Frontal cortex (tissue), 4 donors: ENCODE measurements at places on chromosomes 1 and 21. TPM values are rescaled to one million over a fixed set of nuclear protein-coding genes. Genes with fewer than 3 reads are reported as not detected.

The APCS gene
- not detected for total RNA-seq

The TFF2 gene
- not detected for total RNA-seq

DNA sequence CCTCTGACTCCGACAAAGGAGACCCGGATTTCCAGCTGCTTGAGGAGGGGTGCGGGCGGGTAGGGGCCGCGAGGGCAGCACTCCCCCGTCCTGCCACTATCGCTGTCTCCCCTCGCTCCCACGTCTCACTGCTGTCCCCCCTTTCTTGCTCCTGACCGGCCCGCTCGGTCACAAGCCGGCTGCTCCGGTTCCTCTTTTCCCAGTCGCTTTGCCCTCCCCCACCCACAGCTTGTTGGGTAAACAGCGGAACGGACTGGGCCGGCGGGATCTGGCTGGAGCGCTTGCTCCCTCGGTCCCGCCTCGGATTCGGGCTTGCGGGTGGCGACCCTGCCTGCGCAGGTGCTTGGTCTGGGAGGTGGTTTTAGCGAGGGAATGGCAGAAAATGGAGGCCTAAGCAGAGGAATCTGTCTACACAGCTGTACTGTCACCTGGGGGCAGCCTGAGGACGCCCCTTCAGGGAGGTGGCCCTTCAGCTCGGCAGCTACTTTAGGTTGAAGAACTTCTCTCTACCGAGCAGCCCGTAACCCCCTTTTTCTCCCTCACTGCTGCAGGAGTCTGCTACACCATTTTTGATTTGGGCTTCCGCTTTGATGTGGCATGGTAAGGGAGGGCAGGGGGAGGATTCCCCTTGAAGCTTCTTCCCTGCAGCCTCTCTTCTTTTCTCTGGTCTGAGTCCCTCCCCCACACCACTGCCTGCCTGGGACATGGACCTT, 645 bp downstream of the ATP6V0B start:
- peak; percentile 68 for DNase-seq

GRCh38 chr21:26845066-26845758, at the start of gene ADAMTS1:
ADAMTS1 (minus strand) TSS chr21:26845409; CDS start chr21:26844954, 455 bp downstream.
- peak; percentile 91 for DNase-seq

The LCE1C gene
- not detected for total RNA-seq

The FMO3 gene
- total RNA-seq: not detected

GRCh38 chr1:1352786-1353388, 3.7 kb upstream of the DVL1 start:
- no peak for DNase-seq

DNA sequence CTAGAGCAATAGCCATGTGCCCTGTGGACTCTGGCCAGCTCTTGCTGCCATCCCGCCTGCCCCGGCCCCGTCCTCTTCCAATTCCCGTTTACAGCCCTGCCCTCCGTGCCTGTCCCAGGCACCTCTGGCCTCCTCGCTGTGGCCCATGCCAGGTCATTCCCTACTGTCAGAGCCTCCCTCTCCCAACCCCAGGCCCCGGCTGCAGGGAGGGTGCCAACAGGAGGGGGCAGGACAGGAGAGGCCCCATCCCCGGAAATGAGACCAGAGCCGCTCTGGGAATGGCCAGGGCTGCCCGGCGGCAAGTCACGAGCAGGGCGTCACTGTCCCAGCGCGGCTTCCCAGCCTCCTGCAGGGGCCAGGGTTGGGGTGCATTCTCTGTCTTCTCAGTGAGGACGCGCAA, 23.5 kb upstream of the TSPEAR start:
- DNase-seq: no peak

GRCh38 chr1:212942679-212943392, 7.5 kb upstream of the VASH2 start:
- no peak for DNase-seq

DNA sequence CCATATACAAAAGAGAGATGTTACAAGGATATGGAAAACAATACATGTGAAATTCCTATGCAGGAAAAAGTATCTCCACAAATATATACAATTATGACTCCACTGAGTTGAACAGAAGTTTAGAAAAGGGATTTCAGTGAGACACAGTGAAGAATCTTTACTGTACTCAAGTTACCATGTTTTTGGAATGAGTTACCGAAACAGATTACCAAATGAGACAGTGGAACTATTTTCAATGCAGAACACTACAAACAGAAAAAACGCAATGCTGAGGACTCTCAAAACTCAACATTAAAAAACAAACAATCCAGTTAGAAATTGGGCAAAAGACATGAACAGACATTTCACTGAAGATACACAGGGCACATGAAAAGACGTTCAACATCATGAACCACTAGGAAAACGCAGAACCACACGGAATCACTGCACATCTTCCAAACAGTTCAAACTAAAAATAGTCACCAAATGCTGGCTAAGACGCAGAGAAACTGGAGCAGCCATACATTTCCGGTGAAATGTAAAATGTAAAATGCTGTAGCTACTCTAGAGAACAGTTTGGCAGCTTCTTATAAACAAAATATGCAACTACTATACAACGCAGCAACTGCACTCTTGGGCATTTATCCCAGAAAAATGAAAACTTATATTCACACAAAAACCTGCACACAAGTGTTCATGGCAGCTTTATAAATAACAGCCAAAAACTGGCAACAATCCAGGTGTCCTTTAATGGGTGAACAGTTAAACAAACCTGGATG, 118.7 kb downstream of the UBR4 start:
- DNase-seq: no peak

The S1PR1 gene
- 12.6 TPM for total RNA-seq

- DNase-seq: no peak
Measured at GRCh38 chr21:36700971-36701755, 2.2 kb downstream of the SIM2 start.

- DNase-seq: no peak
Measured at GRCh38 chr1:61612602-61613001, 112.3 kb downstream of the TM2D1 start.

- no peak for DNase-seq
Measured at GRCh38 chr1:210917560-210918169, 216.3 kb downstream of the KCNH1 start.

GRCh38 chr1:202439308-202439707, 90.8 kb downstream of the PPP1R12B start:
- DNase-seq: no peak

DNA sequence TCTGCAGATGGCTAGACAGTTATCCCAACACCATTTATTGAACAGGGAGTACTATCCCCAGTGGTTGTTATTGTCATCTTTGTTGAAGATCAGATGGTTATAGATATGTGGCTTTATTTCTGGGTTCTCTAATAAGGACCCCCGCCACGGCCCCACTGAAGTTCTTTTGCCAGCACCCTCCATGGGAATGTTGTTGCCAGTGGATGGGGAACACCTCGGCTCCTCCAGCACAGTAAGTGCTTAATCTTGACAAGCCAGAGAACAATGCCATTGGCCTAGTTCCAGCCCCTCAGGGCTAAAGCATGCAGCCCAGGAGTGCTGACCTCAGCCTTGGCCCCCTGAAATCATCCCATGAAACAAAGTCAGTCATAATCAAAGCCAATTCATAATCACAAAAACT, 337.6 kb downstream of the AGBL4 start:
- DNase-seq: no peak

The ITLN1 gene
- total RNA-seq: not detected

The OR2T35 gene
- total RNA-seq: under 0.01 TPM

DNA sequence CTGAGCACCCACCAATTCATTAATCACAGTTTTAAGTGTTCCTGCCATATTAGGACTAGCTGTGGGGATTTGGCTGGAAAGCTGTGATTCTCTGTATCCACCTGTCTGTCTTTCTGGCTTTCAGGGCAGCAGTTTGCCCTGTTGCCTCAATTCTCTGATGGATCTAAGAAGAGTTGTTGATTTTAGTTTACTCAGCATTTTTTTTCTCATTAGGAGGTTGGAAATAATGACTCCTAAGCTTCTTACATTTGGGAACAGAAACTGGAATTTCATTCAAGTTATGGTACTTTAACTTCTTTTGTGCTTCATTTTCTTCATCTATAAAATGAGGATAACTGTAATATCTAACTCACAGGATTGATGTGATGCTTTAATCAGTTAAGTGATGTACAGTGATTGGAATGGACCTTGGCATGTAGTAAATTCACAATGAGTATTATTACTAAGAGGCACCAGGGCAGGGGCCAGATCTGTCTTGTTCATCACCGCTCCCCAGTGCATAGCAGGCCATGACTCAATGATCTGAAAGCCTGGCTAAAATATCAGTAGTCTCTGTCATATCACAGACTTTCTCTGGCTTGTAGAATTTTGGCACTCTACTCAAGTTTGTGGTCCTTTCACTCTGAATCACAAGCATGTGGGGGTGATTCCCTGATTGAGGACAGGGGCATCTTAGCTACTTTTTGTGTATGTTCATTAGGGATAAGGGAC, 51.4 kb upstream of the GREM2 start:
- no peak for DNase-seq

The DCST1 gene
- not detected for total RNA-seq

GRCh38 chr1:110048923-110049601, 14.6 kb downstream of the STRIP1 start:
- no peak for DNase-seq

DNA sequence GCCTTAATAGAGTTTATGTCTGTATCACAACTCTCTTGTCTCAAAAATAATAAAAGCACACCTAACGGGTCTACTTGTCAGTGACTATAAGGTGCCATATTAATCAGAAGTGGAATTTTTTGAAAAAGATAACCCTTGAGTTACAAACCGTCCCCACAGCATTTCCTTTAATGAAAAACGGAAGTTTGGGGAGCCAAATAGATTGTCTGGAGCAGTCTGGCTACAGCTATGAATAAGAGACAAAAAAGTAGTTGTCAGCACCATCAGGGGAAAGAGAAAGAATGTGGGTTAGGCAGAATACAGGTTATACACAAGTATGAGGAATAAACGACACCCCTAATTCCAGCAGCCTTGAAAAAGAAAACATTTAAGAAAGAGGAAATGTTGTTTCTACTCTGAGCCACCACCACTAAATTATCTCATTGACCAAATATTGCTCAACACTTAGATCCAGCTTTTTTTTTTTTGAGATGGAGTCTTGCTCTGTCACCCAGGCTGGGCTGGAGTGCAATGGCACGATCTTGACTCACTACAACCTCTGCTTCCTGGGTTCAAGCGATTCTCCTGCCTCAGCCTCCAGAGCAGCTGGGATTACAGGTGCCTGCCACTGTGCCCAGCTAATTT, 29.4 kb upstream of the USP24 start:
- DNase-seq: no peak

The CRNN gene
- total RNA-seq: not detected

The ATP1A2 gene
- total RNA-seq: 45.7 TPM

DNA sequence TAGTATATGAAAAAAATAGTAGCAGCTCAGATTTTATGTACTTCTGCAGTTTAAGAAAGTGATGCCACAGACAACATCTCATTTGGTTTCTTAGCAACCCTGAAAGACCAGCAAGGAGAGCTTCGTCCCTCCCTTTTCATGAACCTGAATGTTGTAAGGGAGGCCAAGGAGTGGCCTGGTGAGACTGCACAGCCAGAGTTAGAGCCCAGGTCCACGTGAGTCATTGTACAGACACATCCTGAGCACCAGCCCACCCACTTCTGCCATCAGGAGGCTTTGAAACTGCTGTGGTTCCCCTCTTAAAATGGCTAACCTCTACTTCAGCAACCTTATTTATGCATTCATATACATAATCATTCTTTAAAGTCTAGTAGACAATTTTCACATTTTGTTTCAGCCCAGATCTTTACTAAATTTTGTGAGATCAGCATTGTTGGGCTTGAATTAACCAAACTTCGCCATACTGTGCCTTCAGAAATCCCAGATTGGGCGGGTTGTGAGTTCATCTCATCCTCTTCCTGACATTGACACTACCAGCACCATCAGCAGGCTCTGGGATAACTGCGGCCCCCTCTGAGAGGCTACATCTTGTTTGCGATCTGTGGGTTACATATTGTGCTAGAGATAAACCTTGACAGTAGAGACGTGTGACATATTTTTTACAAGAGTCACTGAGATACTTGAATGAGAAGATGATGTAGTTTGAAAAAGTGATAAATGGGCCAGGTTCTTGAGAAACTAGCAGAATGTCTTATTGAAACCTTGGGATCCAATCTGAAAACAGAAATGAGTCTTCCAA, 106.7 kb downstream of the CAMTA1 start:
- no peak for DNase-seq

DNA sequence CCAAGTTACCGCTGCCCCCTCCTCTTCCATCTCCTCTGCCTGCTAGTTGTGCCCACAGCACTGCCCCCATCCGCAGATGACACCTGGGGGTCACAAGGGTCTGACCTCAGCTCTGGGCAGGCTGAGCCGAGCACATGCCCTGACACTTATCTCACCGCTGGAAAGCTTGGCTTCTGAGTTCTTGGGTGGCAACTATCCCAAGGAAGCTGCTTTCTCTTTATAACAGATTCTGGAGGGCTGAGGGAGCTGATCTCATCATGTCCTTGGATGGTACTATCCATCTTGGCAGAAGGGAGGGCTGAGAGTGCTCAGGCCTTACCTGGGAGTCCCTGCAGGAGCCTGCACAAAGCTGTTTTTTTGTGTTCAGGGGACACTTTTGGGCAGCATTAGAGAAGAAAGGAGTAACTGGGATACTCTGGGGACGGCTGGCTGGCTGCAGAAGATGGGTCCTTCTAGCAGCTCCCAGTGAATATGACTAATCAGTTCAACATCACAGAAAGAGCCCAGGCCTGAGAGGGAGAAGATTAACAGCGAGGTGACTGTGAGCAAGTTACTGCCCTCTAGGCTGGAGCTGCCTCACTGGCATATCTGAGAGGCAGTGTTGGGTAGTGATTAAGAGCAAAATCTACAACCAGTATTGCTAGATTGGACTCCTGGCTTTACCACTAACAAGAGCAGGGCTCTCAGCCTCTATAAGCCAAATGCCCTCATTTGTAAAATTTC, 71.6 kb downstream of the PLXNA2 start:
- no peak for DNase-seq

- no peak for DNase-seq
Measured at GRCh38 chr1:160657250-160657781, 10.5 kb upstream of the SLAMF1 start.

GRCh38 chr1:235930543-235930942, 63.8 kb upstream of the LYST start:
- DNase-seq: no peak

DNA sequence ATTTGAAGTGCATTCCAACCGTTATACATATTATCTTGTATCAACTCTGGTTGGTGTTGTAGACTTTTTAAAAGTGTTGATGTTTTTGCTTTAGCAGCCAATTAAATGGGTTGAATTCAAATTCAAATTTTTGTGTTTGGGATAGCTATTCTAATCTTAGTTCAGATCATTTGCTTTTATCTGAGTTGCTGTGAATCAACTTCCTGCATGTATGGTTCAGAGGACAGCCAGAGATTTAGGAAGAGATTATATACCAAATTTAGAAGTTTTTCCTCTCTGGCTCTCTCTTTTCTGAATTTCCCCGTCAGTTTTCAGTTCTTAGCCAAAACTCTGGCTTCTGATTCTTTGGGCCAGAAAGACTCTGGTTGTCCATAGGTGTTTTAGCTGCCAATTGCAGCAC, 415.5 kb downstream of the NUF2 start:
- no peak for DNase-seq

- DNase-seq: no peak
Measured at GRCh38 chr21:14384453-14384852, 1.5 kb upstream of the HSPA13 start.
